ENCODE measurements at places on chromosomes 6 and 20.

DNA sequence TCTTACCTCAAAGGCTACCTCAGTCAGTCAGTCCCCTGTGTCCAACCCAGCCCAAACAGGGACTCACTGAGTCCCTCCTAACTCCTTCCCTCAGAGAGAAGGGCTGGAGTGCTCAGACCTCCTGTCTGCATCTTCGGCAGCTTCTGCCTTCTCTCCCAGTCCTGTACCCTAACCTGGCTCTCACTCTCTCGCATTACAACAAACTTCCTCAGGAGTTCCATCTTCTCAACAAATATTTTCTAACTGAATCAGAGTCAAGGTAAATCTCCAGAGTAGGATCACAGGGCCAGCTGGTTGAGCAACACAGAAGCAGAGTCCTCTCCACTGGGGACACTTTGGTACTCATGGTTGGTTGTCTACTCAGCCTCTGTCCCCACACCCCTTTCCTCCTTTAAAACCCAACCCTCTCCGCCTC is 92.3 kb downstream of the MRPL14 start:
- no peak for DNase-seq

DNA sequence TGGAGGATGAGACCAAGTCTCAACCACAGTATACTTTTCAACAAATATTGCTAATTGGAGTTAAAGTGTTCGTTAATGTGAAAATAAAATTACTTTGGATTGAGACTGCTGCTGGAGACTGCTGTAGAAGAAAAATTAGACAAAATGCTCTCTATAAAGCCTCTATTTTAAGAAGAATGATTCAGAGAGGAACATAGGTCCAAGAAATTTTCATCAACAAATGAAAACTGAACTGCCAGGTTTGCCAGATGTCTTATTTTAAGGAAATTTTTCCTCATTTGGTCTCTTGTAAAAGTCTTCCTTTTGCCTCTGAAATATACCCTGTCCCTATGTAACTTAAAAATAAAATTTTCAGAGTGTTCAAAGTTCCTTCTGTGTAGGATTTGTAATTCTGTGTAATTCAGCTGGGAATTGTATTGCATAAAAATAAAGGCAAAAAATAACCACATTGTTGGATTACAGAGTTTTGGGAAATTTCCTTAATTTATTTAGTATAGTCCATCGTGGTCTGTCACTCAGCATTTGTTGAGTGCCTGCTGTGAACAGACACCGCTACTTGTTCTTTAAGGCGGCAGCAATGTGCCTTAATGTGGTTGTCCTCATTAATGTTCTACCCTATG is 27.4 kb downstream of the ANKS1A start:
- no peak for DNase-seq

GRCh38 chr6:153108315-153108714 is 22.8 kb downstream of the RGS17 start:
- DNase-seq: no peak

GRCh38 chr6:70753870-70754380 is 86.2 kb downstream of the SMAP1 start:
- no peak for DNase-seq

DNA sequence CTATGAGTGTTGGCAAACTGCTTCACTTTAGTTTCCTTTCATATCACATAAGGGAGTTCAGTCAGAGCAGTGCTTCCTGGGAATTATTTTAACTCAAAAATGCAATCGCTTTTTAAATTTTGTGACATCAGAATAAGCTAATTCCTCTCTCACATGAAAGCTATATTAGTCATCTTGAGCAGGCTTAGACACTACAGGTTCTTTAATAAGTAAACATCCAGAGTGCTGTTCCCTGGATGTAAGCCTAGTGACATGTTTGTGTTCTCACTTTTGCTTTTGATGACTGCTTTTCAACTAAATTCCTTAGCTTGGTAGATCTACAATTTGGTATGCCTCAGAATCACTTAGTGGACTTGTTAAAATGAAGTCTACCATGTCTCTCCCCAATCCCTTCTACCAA is 252.7 kb upstream of the POU3F2 start:
- no peak for DNase-seq

DNA sequence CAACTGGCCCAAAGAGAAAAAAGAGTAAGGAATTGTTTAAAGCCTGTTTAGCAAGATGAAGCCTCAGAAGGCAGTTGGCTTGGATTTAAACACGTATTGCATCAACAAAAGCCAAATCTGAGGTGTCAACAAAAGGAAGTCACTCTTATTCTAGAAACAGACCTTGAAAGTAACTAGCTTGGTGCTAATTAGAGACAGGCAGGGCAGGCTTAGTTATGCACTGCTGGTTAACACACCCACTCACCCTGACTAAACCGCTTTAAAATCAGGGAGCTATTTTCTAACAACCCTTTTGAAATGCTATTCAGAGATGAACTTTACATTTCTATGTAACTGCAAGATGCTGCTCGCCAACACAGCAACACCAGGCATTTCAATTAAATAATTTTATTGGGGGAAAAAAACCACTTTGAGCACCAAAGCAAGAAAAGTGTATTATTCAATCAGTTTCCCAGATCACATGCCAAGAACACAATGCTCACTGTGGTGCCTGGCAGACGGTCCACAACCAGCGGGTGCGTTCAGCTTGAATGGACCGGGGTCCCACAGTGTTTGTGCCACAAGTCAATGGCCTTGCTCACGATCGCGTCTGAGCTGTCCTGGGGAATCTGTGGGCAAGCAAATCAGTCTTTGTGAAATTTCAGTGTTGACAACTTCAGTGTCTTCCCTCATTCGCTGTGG is 23.6 kb downstream of the TBC1D7 start:
- no peak for DNase-seq

GRCh38 chr6:9361749-9362148 is 926.4 kb upstream of the SLC35B3 start:
- no peak for DNase-seq

DNA sequence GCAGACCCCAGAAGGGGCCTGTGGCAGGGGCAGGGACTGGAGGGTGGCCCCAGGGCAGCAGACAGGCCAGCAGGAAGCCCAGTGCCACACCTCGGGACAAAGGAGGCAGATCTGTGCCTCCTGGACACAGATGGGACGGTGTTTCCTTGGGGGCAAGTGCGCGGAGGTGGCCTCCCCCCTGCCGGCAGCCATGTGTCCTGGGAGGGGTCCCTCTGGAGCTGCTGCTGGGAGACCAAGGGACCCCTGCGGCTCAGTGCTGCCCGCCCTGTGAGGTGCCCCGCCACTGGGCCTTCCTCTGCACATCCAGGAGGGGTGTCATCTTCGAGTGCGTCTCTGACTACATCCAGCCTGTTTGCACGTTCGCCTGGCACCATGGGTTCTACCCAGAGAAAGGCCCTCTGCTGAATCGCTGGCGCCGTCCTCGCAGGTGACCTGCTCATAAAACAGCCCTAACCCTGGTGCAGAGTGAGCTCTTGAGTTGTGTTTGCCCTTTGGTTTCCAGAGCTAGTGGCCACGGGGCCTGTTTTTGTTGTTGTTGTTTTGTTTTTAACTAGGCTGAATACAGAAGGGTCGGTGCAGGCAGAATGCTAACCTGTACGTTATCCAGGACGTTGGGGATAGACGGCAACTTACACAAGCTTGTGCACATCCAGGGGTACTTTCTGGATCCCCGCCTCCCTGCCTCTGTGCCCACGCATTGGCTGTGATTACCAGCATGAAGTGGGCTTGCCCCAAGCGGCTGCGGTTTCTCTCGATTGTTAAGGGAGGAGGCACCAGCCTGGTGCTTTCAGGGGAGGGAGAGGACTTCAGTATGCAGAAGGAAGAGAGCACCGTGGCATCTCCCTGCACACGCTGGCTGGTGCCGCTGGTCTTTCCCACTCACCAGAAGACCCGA is 1.3 kb upstream of the KCNQ2 start:
- DNase-seq: no peak

DNA sequence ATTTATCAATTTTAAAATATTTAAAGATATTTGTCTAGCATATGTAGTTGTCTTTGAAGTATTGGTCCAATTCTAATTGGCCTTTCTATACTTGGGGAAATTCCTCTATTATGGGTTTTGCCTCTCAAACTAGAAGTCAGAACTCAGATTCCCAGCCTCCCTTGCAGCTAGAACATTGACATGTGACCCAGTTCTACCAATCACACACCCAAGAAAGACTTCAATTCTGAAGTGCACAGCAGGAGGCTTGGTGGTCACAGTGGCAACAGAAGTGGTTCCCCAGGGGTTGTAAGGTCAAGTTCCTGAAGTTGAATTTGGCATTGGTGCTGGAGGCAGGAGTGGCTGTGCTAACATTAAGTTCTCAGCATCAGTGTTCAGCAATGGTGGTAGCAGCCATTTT is 14.8 kb upstream of the FKBP5 start:
- DNase-seq: no peak

DNA sequence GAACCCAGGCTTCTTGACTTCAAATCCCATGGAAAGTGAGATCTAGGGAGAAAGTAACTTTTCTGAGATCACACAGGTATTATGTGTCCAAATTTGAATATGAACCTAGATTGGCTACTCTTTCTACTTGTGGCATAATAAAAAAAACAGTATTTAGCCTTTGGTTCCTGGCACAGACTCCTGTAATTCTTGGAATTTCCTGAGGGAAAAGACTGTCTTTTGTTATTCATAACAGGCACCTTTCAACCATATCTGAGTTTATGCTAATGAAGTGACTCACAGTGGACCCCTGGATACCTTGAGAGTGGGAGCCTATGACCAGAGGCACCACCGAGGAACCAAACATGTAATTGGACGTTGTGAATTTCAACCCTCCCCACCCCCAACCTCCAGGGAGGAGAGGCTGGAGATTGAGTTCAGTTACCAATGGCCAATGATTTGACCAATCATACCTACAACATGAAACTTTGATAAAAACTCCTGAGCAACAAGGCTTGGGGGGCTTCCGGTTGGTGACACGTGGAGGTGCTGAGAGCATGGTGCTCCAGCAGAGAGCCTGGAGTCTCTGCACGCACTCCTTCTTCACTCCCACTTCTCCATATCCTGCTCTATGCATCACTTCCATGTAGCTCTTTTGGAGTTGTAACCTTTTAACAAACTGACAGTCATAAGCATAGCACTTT is 48.8 kb downstream of the LAMA4 start:
- DNase-seq: no peak

DNA sequence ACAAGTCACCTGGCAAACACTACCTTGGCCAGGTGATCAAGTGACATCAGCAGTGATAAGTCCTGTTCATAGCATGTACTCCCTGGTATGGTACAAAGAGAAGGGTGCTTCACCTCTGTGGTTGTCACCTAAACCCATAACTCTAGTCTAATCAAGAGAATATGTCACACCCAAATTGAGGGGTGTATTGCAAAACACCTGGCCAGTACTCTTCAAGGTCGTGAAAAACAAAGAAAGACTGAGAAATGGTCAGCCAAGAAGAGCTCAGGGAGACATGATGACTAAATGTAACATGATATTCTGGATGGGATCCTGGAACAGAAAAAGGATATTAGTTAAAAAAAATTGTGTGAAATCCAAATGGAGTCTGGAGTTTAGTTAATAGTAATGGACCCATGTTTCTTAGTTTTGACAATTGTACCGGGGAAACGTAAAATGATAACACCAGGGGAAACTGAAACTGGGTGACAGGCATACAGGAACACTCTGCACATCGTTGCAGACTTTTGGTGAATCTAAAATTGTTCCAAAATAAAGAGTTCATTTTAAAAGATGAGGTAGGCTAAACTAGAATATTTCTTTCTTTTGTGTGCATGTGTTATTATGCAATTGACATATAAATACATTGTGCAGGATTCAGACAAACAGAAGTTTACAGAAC is 262.0 kb downstream of the CDC5L start:
- no peak for DNase-seq

- DNase-seq: no peak
These were observed 75.7 kb downstream of the SYNJ2 start for GRCh38 chr6:158057213-158057987.

DNA sequence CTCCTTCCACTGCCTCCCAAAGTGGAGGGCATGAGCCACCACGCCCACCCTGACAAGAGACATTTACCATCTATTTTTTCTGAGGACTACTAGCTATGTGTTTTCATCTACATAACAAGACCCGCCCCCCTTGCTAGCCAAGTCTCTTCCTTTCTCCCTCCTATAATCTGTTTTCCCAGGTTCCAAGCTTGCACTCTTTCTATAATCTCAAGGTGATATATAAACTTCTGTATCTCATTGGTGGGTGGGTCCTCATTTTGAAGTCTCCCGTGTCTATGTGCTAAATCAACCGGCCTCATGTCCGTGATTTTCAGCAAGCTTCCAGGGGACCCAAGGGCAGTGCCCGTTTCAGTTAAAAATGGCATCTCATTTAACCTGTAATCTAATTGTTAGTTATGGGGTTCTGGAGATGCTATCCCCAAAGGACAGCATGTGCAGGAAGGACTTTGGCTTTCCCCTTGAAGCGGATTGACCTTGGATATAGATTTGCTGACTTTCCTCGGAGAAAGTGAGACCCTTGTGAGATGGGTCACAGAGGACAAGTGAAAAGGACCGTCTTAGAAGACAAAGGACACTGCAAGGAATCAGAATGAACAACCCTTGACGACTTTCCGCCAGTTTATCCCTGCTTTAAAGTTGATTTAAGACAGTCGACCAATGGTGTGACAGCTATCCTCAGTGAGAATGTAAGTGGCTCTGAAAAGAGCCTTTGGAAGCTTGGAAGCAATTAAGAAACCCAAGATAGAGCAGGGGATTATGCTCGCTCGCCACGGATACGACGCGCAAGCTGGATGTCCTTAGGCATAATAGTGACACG is 22.4 kb downstream of the OR2B2 start:
- no peak for DNase-seq

- no peak for DNase-seq
These were observed 63.6 kb downstream of the BLOC1S5 start for GRCh38 chr6:8000636-8001035.

DNA sequence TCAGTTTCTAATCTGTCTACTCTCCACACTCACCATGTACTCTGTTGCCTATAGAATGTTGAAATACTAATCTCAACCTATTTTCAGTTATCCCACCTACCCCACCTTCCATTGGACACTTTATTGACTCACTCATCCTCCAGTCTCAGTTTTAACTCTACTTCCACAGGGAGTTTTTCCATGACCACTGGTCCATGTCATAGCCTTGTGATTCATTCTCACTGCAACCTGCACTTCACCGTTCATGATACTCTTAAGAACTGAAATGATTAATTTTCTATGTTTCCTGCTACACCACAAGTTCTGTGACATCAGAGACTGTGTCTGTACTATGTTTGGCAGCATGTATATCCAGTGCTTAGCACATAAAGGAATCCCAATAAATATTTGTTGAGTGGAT is 122.8 kb upstream of the HSF2 start:
- no peak for DNase-seq

DNA sequence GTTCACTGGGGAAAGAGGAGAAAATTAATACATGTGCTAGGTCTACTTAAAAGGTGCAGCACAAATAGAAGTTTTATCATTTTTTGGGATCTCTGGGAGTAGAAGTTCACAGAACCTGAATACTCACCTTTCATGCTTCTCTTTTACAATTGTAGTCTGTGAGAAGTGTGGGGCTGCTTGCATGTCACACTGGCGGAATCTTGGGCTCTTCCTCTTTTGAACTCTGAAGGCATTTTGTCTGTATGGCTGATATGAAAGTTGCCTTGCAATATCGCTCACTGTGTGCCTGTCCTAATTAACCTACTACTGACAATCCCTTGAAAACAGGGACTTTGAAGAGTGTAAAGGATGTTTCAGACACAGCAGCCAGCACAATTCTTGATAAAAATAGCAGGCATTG is 65.9 kb upstream of the CLDN20 start:
- DNase-seq: no peak
